T-helper 17 cell (primary cell): ENCODE measurements at places on chromosomes 1 and 21.

- DNase-seq = no peak
Observed at GRCh38 chr1:89855413-89856123, 34.7 kb downstream of the LRRC8D start.

DNA sequence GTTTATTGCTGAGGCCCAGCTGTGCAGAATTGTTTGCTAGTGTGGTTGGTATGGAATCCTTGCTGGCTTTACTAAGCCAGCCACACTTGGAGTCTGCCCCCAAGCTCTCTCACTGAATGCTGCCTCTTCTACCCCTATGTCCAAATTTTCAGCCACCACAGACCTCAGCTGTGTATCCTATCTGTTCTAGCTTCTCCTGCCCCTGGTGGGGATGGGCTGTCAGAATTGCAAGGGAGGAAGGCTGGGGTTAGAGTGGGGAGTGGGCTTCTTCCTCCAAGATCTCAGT, 4.4 kb downstream of the NHLH1 start:
- no peak for DNase-seq

DNA sequence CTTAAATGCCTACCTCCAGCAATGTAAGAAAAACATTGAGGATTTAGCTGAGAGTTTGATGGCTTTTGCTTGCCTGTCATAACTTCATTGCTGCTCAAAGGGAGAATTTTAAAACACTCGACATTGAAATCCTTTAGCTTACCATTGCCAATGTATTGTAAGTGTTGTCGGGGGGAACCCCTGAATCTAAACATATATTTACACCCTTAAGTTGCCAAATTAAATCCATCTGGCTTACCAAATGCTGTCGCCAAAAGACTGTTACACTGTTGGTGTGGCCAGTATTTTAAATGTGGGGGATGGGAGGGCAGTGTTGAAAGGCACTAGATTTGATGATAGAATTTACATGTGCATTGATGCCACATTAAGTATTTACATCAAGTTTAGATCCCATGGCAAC, 24.9 kb upstream of the C1orf105 start:
- DNase-seq = no peak

DNA sequence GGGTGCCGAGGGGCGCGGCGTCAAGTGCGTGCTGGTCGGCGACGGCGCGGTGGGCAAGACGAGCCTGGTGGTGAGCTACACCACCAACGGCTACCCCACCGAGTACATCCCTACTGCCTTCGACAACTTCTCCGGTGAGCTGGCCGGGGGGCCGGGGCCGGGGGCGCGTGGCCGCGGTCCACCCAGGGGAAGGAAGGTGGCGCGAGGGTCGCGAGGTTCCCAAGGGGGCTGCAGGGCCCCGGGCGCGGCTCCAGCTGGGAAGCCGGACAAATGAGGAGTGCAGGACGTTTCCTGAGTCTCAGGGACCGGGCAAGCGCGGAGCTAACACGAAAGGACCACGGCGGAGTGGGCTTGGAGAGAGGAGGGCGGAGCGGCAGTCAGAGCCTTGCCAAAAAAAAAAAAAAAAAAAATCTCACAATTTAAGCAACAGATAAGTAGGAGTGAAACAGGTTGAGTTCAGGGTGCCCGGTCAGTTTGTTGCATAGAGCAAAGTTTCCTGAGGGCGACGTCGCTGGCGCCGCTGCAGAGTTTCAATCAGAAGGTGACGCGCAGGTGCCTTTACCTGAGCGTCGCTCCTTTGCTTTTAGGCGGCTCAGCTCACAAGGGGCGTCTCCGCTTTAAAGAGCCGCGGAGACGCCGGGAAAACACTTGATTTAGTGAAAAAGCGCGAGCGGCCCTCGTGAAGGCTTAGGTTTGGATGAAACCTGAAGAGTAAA, 750 bp downstream of the RHOU start:
- DNase-seq = no peak

DNA sequence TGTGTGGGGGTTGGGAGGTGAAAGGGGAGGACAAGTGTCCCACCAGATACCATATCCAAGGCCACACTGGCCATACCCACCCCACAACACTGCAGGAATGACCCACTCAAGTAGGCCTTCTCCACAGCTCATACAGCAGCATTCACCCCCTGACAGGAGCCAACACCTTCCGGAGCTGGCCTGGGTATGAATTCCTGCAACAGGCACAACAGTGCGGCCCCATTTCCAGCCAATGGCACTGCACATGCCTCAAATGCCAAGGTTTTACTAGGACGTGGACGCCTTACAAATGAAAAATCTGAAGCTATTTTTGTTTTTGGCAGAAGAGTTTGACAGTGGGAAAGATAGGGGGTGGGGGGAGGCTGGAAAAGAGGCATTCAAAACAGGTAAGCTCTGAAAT, 2.0 kb downstream of the KCND3 start:
- no peak for DNase-seq

GRCh38 chr21:34724857-34725195, 56.0 kb downstream of the CLIC6 start:
- no peak for DNase-seq

DNA sequence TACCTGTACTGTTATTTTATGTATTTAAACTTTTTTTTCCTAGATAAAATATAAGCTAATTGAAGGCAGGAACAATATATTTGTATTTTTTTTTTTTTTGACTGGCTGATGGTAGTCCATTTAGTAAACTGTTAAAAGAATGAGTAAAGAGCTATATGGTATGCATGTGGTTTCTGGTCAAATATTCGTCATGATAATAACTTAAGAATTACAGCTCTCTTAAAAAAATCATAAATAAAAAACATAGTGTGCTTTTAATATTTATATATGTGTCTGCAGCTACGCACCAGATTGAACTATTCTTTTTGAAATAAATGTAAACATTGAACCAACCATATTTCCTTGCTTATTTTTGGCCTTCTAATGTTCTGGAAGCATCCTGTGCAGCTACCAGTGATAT, 272.3 kb upstream of the C1orf105 start:
- DNase-seq = no peak

GRCh38 chr1:67896826-67897225, 63.6 kb upstream of the GNG12 start:
- no peak for DNase-seq
